Upper lobe of right lung (tissue), 1 donor: ENCODE measurements at places on chromosomes 7 and 10. TPM values are rescaled to one million over a fixed set of nuclear protein-coding genes. Genes with fewer than 3 reads are reported as not detected.

- no peak for DNase-seq
Observed at GRCh38 chr10:17779784-17780183, 27.8 kb downstream of the TMEM236 start.

DNA sequence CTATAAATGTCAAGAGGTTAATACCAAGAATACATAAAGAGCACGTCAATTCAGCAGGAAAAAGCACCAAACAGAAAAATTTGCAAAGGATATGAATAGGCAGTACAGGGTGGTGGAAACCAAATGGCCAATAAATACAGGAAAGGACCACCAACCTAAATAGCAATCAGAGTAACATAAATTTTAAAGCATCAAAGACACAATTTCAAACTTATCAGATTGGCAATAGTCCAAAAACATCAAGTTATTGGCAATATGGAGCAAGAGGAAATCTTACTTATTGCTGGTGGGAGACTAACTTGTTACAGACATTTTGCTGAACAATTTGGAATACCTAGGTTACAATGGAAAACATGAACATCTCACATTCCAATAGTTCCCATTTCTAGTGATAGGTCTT is 24.1 kb downstream of the SYPL1 start:
- DNase-seq, result no peak

GRCh38 chr7:40799-41750 is 151.3 kb upstream of the FAM20C start:
- peak; percentile 48 for DNase-seq

GRCh38 chr10:66869635-66870034 is 56.2 kb upstream of the LRRTM3 start:
- no peak for DNase-seq

- DNase-seq, result no peak
Observed at GRCh38 chr7:126483972-126484371, 768.8 kb downstream of the GRM8 start.

The C10orf67 gene
- total RNA-seq, result 1.6 TPM

GRCh38 chr10:47450442-47450841 is 33.5 kb downstream of the ANXA8 start:
- DNase-seq, result no peak

GRCh38 chr7:127893547-127893946 is 137.7 kb downstream of the LRRC4 start:
- DNase-seq, result no peak

The IFIT1B gene
- not detected for total RNA-seq

- DNase-seq, result no peak
Observed at GRCh38 chr10:73809061-73809818, 2.2 kb downstream of the NDST2 start.

DNA sequence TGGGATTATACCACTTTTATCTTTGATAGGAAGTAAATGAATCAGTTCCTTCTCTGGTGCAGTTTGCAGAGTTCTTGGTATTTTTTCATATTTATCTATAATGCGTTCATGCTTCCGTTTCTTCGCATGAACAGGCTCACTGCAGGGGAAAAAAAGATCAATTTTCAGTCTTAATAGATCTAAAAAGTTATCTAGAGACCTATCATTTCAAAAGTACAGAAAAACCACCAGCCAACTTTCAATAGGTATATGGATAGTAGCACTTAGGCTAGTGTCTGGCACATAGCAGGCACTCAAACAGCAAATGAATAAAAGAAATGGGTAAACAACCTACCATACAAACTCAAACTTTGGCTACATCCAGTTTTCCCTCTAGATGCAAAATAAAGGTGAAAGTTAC is 5.5 kb downstream of the NOC3L start:
- no peak for DNase-seq

DNA sequence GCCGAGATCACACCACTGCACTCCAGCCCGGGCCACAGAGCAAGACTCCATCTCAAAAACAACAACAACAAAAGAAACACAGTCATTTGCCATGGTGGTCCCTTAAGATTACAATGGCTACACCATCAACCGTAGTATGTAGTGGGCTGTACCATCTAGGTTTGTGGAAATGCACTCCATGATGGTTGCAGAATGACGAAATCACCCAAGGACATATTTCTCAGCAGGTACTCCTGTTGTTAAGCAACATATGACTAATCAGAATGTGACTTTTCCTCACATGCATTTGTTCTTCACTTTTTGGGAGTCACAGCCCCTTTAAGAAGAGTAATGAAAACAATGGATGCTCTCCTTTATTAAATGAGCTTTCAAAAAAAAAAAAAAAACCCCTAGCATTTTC is 11.0 kb downstream of the SVIL start:
- DNase-seq, result no peak

DNA sequence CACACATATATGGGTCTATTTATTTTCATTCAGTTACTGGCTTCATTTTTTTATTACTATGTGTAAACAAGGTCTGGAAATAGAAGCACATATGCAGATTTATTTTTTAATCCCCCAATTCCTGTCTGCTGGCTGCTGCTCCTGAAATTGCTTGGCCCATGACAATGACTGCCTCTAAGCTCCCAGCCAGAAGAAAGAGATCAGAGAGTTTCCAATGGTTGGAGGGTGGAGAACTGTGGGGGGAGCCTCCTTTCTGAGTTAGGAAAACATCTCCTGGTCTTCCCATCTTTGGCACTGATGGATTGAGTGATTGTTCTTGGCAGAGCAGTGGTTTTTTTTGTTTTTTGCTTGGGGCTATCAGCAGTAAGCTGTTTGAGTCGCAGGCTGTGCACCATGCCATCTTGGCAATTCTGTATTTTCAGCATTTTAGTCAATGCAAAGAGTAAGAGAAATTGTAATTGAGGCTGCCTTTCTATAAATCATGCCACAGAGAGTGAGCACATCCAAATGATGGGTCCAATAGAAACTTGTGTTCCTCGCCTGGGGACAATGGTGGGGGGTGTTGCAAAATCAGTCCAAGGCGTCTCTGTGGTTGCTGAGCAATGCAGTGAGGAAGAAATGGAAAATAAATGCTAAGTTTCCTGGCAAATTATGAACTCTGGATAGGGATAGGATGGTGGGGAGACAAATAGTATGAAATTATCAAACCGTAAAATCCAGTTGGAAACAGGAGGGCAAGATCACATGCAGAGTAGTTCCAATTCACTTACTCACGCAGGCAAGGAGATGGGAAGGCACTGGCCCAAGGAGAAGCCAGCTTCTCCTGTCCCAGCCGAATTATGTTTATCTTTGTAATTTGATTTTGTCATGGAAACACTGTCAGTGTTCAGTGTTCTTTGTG is 382.4 kb downstream of the SORCS3 start:
- no peak for DNase-seq

- no peak for DNase-seq
Observed at GRCh38 chr7:114051871-114052331, 133.1 kb upstream of the PPP1R3A start.

The SUN3 gene
- not detected for total RNA-seq

The RAPGEF5 gene
- 139 TPM for total RNA-seq

DNA sequence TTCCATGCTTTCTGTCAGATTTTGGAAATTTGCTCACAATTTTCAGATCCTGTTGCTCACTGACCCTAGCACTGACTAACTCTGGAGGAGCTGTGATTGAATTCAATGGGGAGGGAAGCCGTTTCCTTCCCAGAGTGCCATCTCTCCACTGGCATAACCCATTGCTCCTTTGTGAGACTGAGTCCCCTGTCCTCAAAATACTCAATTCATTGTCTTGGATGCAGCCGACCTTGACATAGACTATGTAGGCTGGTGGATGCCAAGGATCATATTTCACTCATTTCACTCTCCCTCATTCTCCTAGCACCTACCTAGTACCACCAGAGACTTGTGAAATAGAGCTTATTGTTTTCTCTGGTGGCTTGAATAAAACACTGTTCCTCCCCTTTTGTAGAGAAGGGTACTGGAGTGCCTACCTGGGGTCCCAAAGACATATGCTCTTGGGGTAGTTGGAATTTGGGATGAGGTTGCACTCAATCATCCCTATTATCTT is 511.3 kb upstream of the ZMIZ1 start:
- DNase-seq, result no peak

- no peak for DNase-seq
Observed at GRCh38 chr7:25854059-25854458, 297.9 kb upstream of the NFE2L3 start.

- DNase-seq, result no peak
Observed at GRCh38 chr10:74451127-74451829, 300.3 kb downstream of the ADK start.

The GARIN1A gene
- total RNA-seq, result 2.1 TPM

The BICC1 gene
- total RNA-seq, result 9.2 TPM

DNA sequence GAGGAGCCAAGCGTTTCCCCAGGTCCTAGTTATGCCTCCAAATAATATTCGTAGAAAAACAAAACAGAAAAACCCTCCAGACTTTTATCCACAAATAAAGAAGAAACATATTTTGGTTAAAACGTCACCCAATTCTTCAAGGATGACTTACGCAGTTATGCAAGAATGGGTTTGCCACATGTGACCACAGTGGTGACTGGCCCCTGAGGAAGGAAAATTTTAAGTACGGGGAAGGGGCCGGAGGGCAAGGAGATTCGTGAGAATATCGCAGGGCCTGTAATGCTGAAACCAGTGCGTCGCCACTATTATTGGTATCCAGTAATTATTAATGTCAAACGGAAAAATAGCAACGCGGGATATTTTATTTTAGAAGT is 537 bp upstream of the MRPS24 start:
- DNase-seq, result no peak

The ABCA13 gene
- total RNA-seq, result 0.35 TPM

- DNase-seq, result peak; percentile 50
Observed at GRCh38 chr10:79061441-79062315, 7.1 kb upstream of the ZMIZ1 start.

The TMEM225B gene
- 1.0 TPM for total RNA-seq

The LRRD1 gene
- total RNA-seq, result not detected

GRCh38 chr10:132186488-132187429 is at the start of gene DPYSL4:
Gene DPYSL4, plus strand, starts transcription at chr10:132186948. Its CDS starts 116 bp downstream, at chr10:132187064.
- DNase-seq, result no peak

GRCh38 chr7:75617634-75618234 is 121.0 kb downstream of the HIP1 start:
- DNase-seq, result peak; percentile 94

The HOXA3 gene
- 8.7 TPM for total RNA-seq

GRCh38 chr10:75682649-75683557 is 251.5 kb downstream of the LRMDA start:
- no peak for DNase-seq

The CC2D2B gene
- 2.8 TPM for total RNA-seq

GRCh38 chr7:88985295-88985694 is 189.8 kb upstream of the TEX47 start:
- no peak for DNase-seq

- DNase-seq, result no peak
Observed at GRCh38 chr7:97012365-97013133, 7.2 kb downstream of the DLX6 start.

GRCh38 chr10:92432596-92432995 is 141.3 kb downstream of the IDE start:
- no peak for DNase-seq

The MICU1 gene
- 52.2 TPM for total RNA-seq

GRCh38 chr7:41578700-41579099 is 124.2 kb downstream of the INHBA start:
- no peak for DNase-seq

DNA sequence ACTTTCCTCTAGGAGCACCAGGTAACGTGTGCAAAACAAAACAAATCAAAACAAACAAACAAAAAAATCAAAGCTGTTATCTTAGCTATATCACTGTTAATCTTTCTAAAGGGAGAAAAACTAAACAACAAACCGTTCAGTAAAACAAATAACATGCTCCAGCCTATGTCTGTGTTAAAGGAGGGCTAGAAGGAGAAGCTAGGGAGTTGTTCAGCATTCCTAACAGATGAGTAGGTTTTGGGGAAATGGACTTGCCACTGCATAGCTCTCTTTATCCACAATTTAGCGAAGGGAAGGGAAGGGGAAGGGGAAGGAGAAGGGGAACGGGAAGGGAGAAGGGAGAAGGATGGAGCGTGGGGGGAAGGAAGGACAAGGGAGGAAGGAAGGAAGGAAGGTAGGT is 134.2 kb upstream of the AKR1E2 start:
- DNase-seq, result no peak

DNA sequence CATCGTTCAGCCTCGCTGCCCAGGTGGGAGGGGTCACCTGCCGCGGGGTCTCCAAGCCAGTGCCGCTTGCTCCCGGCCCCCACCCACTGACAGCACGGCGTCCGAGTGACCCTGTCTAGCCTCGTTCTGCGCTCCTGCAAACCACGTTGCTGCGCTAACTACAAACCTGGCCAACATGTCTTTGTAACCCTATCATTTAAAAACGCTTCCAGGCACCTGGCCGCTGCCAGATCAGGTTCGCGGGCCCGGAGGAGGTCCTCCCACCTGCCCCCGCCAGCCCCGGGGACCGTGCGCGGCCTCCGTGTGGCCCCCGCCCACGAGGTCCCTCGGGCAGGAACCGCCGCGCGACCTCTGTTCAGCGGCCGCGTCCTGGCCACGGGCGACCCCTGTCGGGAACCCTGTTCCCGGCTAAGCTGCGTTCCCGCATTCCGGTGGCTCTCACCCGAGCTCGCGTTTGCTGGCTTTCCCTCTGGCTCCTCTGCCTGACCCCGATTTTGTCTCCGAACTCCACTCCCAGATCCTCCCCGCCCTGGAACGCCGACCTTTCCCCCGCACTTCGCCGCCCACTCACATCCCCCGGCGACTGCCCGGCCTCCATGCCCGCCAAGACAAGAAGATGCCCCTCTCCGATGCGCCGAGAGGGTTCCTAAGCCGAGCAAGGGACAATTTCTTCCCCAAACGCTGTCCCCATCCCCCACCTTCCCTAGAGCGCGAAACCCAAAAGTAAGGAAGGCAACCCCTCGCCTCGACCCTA is 2.4 kb downstream of the SFMBT2 start:
- DNase-seq, result peak; percentile 84

The GSTO1 gene
- 110 TPM for total RNA-seq

- DNase-seq, result no peak
Observed at GRCh38 chr10:31359979-31360378, 41.0 kb downstream of the ZEB1 start.

GRCh38 chr7:41999736-42000283 is 237.2 kb downstream of the GLI3 start:
- DNase-seq, result no peak

DNA sequence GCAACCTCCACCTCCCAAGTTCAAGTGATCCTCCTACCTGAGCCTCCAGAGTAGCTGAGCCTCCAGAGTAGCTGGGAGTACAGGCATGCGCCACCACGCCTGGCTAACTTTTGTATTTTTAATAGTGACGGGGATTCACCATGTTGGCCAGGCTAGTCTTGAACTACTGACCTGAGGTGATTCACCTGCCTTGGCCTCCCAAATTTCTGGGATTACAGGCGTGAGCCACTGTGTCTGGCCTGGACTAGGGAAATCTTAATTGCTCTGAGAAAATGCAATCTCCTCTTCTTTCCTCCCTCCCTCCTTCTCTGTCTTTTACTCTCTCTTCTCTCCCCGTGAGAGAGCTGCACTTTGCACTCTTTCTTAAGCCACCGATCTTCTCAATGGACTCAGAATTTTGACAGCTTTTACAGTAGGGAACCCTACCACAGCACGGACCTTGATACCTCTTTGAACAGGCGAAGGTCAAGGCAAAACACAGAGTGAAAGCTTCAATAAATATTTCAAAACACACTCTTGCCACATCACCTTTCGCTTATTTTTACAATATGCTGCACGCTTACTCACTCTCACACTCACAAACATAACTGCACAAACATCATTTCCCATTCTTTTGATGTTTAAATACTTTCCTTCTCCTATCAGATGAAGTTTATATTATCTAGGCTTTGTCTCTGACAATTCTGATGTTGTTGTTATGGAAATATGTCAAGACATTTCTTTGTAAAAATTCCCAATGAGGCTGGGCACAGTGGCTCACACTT is 173.4 kb upstream of the NRP1 start:
- DNase-seq, result no peak
